Upper lobe of right lung (tissue), 1 donor: ENCODE measurements at places on chromosomes 1 and 21. TPM values are rescaled to one million over a fixed set of nuclear protein-coding genes. Genes with fewer than 3 reads are reported as not detected.

FAM72A gene
- total RNA-seq, result 4.4 TPM

SKI gene
- total RNA-seq, result 89.6 TPM

- DNase-seq, result no peak
Observed at GRCh38 chr21:37045149-37045548, 27.7 kb downstream of the PIGP start.

GRCh38 chr1:118767971-118768370 lies 220.2 kb downstream of the TBX15 start:
- no peak for DNase-seq

HES2 gene
- total RNA-seq, result 5.7 TPM

GRCh38 chr1:183246436-183246835 lies 60.4 kb downstream of the LAMC2 start:
- no peak for DNase-seq

PRKAB2 gene
- total RNA-seq, result 12.3 TPM

- no peak for DNase-seq
Observed at GRCh38 chr1:75838079-75838478, 41.4 kb downstream of the MSH4 start.

RRP1B gene
- total RNA-seq, result 18.4 TPM

DNA sequence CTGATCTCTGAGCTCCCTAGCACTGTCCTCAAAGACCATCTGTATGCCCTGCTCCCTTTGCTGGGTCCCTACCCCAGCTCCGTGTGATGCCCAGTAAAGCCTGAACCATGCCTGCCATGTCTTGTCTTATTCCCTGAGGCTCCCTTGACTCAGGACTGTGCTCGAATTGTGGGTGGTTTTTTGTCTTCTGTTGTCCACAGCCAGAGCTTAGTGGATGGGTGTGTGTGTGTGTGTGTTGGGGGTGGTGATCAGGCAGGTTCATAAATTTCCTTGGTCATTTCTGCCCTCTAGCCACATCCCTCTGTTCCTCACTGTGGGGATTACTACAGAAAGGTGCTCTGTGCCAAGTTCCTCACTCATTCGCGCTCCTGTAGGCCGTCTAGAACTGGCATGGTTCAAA lies 5.7 kb downstream of the GSTM5 start:
- no peak for DNase-seq

DNA sequence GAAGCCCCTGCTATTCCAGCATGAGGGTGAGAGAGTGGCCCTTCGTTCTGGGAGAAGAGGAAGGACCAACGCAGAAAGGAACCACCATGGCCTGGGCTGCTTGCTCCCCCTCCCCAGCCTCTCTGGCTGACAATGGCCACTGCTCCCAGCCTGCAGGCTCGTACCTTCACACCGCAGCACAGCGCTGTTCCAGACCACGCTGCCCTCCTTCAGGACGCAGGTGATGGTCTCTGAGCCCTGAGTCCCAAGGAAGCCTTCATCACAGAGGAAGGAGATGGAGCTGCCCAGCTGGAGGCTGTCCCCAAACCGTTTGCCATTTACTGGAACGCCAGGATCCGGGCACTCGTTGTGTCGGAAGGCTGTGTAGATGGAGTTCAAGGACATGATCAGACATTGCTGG lies 124.9 kb upstream of the HMGB4 start:
- no peak for DNase-seq

DNA sequence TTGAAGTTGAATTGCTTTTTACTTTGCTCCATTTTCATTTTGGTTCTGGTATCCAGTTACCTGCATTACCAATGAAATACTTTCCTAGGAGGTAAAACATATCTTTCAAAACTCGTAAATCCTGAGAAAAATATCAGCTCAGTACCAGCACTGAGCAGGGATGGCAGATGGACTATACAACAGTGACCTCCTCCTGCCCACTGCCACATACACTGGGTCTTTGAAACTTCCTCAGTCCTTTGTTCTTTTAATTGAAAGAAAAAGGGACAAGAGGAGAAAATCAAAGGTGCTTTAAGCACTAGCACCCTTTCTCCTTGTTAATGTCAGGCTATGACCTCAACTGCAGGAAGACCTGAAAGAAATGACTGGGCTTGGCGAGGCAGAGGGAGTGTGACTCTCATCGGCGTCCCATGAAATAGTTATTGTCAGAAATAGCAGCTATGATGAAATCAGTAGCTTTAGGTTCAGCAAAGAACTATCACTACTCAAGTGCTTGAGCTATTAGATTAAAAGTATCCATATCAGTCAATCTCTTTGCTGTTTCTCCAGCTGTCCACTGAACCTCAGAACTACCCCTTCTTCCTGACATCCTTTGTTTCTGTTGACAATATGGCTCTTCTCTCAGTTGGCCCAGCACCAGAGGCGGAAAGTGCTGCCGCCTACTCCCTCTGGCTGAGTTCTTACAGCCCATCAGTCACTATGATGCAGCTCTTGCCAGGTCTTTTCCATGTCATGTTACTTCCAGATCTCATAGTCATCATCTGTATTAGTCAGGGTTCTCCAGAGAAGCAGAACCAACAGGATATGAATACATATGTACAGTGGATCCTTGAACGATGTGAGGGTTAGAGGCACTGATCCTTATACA lies 207.0 kb upstream of the MAP1LC3C start:
- no peak for DNase-seq

C1orf141 gene
- not detected for total RNA-seq

- DNase-seq, result no peak
Observed at GRCh38 chr1:235107368-235108184, 21.1 kb downstream of the TOMM20 start.

PGLYRP4 gene
- total RNA-seq, result not detected

DNA sequence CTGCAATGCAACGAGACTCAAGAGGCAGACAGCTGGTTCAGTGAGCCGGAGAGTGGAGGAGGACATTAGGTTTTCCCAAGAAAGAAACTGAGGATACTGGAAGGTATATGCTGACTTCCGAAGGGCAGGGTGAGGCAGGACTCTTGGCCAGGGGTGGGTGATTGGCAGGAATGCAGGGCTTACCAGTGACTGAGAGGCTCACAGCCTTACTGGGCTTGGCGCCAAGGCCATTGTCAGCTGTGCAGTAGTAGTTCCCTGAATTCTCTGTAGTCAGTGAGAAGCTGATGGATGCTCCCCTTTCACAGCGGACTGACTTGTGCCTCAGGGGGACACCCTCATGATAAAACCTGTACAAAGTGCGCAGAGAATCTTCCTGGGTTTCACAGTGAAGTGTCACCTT lies 9.6 kb downstream of the FCRL5 start:
- DNase-seq, result no peak

DNA sequence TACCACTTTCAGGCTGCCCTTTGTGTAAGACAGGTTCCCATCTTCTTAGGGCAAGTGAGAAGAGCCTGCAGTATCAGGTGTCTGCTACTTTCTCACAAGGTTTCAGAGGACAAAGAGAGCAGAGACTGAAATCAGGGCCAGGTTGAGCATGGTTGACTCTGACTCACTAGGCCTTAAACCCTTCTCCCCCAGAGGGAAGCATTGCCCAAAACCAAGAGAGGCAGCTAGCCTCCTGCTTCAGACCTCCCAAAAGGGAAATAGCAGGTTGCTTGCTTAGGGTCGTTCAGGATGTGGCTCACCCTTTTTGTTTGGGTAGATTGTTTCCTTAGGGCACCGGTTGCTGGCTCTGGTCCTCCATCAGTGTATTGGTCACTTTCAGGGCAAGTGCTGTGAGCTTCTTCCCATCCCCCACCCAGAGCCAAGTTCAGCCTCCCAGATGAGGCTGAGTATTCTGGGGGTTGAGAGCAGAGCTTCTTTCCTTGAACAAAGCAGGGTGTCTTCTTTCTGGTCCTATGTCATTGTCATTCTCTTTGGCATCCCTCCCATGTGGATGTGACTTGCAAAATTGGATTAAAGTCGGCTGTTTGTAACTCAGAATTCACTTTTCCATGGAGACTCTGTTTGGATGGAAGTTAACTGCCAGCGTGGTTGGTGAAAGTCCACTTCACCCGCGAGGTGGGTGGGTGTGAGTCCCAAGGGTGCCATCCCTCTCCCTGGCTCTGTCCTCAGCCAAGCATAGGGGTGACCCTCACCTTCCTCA lies 55.5 kb upstream of the GALNT2 start:
- DNase-seq, result no peak

FAM131C gene
- not detected for total RNA-seq

- DNase-seq, result no peak
Observed at GRCh38 chr21:31945546-31945945, 72.7 kb downstream of the HUNK start.

GRCh38 chr1:117371441-117372151 lies 4.3 kb downstream of the MAN1A2 start:
- no peak for DNase-seq
